ENCODE measurements at places on chromosomes 5 and 9.

GRCh38 chr9:82115331-82115730 lies 126.8 kb downstream of the SPATA31D1 start:
- no peak for DNase-seq

DNA sequence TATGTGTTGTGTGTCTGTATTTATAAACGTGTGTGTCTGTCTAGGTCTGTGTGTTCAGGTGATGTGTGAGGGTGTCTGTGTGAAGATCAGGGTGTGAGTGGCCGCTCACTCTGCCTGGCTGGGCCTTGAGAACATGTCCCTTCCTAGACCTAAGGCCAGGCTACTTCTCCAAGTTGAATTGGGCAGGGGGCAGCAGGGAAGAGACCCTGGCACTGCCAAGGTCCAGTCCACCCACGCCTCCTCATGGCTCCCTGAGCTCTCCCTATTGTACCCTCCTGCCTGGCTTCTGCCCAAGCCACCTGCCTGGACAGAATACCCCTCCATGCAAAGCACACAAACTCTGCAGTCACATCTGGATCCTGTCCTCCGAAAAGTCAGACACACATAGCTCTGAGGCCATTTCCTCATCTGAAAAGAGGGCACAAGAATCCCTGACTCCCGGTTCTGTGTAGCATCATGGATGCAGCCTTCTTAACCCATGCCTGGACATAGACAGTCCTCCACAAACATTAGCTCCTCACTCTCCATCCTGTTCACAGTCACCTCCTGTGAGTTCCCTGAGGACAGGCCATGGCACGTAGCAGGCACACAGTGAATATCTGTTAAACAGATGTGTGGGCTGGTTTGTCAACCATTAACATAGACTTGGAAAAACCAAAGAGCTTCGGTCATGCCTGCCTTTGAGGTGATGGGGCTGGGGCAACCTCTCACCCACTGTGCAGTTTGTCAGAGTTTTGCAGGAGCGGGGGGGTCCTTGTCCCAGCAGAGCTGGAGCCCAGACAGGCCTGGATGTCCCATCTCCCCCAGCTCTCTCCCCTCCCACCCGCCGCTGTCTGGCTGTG lies 167.8 kb upstream of the MVB12B start:
- DNase-seq = no peak

GRCh38 chr9:115593587-115594091 lies 475.7 kb upstream of the TNC start:
- DNase-seq = no peak

- no peak for DNase-seq
These were observed 263.9 kb downstream of the PAPPA start for GRCh38 chr9:116417464-116417863.

DNA sequence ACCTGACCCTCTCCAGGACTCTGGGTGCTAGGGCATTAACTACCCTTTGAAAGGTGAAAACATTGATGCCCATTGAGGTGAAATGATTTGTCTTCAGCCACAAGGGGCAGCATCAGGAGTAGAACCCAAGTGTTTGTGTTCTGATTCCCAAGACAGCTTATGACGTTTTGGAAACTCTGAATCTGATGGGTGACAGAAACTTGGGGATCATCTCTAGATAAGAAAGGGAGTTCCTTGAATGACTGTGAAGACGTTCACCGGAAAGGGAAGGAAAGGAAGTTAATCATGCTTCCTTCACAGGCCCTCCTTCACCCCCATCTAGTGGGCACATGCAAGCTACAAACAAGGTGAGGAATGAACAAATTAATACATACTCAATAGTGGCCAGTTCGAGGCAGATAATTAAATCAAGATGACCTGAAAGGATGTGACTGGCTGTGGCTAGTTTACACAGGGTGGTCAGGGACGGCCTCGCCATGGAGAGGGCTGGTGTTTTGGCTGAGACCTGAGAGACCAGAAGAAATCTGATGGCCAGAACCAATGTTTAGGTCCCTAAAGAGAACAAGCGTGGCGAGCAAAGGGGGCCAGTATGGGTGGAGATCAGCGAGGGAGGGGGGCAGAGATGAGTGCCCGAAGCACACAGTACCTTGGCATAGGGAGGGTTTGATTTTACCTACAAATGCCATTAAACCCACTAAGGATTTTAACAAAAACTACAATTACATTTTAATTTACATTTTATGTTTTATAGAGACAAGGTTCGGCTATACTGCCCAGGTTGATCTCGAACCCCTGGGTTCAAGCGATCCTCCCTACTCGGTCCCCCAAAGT lies 937 bp upstream of the SLC26A2 start:
- DNase-seq = peak; percentile 23

- peak; percentile 3 for DNase-seq
These were observed 207.6 kb upstream of the DMRTA1 start for GRCh38 chr9:22238809-22239684.

DNA sequence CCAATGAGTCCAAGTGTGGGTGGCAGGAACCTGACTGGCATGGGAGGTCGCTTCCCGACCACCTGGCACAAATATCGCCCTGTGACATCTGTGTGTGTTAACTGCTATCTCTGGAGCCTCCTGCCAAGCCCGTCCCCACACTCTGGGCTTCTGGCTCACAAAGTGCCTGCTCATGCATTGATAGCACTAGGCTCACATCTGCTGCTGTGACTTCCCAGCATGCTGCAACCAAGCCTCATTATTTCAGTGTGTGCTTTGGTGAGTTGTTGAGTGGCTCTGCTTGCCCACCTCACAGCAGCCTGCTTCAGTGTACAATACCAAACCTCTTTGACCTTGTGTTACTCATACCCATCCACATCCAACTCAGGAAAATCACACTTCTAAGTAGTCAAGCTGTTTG lies 139.8 kb downstream of the APBA1 start:
- DNase-seq = no peak

GRCh38 chr9:127370672-127371648 lies 26.0 kb upstream of the SLC2A8 start:
- DNase-seq = no peak

DNA sequence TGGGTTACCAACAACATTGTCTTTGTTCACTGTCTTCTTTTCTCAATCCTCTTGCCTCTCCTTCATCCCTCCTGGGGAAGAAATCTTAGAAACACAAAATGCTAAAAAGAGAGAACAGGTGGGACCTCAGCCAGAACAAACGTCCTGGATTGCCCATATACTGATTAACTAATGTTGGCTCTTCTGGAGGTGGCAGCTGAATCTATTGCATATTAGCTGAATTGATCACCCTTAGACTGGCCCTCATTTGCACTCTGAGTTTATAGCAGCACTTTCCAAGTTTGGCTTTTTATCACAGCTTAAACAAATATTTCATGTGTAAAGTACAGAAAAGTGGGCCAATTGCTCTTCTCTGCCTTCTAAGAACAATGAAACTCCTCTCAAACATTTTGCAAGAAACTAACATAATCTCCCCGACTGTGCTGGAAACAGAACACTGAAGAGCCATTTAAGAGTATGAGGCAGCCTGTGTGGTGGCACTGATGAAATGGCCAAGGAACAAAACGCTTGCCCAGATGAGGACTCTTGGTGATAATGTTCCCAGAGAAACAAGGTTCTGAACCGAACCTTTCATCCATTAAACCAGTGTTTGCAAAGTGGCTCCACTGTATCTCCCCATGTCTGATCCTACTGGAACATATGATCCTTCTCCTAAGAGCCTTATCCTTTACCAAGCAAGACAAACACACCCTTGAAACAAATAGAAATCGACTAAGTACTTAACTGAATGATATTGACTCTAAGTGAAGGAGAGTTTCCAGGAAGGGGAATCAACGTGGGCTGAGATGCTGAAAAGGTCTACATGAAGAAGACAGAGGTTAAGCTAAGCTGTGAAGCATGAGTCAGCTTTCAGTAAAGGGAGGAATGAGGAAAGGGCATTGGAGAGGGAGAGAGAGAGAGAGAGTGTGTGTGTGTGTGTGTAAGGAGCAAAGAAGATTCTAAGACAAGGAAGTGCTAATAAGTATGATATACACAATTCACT lies 83.2 kb upstream of the LIFR start:
- no peak for DNase-seq

DNA sequence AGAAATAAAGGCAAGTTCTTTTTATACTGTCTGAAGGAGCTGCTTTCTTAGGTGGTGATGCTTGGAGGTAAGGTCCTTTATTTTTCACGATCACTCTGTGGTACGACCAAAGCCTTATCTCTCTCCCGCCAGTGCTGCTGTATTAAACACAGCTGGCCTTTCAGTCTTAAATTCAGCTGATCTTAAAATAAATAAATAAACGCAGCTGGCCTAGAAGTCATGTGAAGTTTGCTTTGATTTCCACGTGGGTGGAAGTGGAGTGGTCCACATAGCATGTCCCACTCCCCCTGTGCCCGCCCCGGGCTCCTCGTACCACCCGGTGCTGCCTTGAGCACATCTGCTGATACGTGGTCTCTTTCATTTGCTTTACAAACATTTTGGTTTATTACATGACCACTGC lies 260.4 kb downstream of the FANCC start:
- DNase-seq = no peak

DNA sequence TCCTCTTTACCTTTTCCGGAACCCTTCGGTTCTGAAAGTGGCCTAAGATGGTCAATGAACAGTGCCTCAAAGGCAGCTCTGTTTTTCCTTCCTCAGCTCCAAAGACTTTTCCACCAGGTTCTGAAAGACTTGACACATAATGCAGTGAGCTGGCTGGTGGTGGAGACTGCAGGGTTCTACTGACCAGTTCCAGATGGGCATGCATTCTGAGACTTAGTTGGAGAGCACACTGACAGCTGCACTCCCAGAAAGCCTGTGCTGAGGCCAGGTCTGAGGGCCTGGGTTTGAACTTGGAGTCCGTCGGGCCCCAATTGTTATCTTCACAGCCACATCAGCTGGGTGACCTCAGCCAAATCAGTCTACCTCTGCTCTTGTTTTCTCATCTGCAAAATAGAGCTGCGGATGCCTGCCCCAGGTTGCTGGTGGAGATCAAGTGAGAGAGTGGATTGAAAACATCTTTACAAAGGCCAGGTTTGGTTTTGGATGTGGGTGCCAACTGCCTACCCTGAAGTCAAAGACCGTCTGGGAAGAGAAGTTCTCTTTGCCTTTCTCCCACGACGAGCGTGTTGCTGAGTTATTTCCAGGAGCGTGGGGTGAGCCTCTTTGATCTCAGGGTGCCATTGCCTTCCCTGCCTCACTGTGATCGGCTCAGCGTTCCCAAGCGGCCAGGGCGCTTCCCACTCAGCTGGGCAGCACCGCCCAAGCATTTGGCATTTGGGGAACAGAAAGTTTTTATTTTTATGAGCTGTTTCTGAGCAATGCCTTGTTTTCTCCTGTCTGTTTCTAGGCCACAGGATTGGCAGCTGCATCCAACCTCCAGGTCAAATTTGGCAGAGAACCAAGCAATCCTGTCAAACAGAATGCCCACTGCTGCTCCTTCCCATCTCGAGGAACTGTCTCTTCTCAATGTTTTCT lies 54.9 kb downstream of the RAD23B start:
- no peak for DNase-seq

DNA sequence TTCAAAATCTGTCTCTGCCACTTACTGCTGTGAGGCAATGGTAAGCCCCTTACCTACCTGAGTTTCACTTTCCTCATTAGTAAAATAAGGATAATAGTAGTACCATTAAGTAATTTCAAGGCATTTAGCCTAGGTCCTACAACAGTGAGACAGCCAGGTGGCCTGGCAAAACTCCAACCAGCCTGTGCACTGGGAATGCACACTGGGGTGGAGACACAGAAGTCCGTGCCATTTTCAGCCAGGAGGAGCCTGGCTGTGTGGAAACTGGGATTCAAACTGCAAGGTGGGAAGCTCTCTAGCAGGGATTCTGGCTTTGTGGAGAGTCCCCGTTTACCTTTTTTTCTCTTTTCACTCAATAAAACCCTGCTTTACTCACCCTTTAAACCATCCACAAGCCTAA lies 630.4 kb downstream of the PRELID2 start:
- DNase-seq = no peak

- DNase-seq = peak; percentile 34
These were observed 998.8 kb downstream of the MAT2B start for GRCh38 chr5:164504141-164504772.

DNA sequence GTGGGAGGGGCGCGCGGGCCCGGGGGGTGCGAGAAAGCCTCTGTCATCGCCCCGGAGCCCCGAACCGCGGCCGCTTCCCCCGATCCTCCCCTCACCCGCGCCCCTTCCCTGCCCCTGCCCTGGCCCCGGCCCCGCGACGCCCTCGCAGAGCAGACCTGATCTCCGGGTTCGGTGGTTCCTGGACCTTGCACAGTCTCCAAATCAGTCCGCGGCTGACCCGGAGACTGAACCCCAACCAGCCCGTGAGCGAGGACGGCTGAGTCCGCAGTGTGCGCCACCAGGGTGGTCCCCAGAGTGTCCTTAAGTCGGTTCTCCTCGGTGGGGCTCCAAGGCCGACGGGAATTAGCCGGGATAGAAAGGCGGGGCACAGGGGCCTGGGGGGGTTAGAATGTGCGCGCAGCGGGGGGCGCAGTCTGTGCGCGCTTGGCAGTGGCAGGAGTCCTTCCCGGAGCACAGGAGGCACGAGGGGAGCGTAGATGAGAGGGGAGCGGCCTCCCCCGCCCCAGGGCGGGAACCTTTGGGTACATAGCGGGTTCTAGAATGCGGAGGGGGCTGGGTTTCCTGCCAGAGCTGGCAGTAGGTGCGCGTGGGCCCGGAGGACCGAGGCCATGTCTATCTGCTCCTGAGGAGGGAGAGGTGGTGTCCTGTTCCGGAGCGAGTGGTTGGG lies 779 bp downstream of the PKN3 start:
- peak; percentile 19 for DNase-seq

- DNase-seq = no peak
These were observed 91.8 kb upstream of the CXCL14 start for GRCh38 chr5:135670588-135670987.

GRCh38 chr5:11791792-11792191 lies 112.5 kb downstream of the CTNND2 start:
- DNase-seq = no peak

DNA sequence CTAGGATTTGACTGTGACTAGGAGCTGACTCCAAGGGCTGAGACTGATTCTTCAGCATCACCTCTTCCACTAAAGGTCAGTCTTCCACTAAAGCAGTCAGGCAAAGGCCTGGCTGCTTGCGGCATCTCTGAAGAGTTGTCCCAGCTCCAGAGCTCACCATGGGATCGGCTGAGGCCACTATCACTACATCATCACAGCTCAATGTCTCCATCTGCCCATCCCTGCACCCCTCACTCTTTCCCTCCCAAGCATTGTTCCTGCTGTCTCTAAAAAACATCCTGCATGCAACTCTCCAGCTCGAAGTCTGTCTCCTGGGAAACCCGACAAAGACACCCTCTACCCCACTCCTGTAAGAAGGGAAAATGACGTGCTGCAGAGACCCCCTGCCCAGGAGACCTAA lies 15.5 kb upstream of the WWC1 start:
- no peak for DNase-seq

DNA sequence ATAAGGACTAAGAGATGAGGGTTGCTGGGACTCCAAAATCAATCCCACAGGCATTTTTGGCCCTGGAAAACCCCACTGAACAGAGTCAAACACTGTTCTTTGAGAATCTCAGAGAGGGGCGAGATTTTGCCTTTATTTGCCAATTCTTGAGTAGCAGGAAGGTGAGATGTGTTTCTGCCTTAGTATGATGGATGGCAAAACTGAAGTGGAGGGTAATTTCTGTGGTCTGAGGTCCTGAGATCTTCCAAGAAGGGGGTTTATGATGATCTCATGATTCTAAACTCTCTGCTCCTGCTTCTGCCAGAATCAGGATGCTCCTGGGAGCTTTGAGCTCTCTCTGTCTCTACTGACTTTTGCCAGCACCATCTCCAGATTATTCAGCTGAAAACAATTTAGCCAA lies 174.8 kb upstream of the CLINT1 start:
- DNase-seq = no peak
